NCI-H1092 (cell line): ENCODE measurements at places on chromosomes 12 and 14.
A peak's percentile ranks its signal among the peaks of the same experiment; 100 is the strongest.

GRCh38 chr14:63076488-63076887 lies 31.2 kb upstream of the KCNH5 start:
- DNase-seq: no peak

GRCh38 chr14:20671597-20672283 lies 12.6 kb upstream of the RNASE4 start:
- no peak for DNase-seq

- no peak for DNase-seq
These were observed 69.1 kb downstream of the PPP2R5E start for GRCh38 chr14:63474111-63474510.

DNA sequence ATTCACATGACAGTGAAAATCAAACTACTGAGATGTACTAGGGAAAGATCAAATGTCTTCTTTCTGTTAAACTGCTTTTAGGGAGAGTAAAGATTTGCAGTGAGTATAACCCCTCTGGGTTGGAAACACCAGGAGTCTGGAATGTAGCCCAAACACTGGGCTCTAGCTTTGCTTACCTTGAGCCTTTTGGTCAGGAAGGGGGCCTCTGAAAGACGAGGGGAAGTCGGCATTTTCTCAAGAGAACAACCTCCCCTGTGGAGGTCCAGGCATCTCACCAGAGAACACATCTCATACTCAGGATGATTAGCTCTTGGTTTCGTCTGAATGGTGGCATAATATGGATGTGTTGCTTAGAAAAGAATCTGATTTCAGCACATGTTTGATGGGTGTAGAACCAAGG lies 169.0 kb downstream of the ZFP36L1 start:
- no peak for DNase-seq

GRCh38 chr14:94925416-94926173 lies 155.7 kb upstream of the GSC start:
- no peak for DNase-seq

DNA sequence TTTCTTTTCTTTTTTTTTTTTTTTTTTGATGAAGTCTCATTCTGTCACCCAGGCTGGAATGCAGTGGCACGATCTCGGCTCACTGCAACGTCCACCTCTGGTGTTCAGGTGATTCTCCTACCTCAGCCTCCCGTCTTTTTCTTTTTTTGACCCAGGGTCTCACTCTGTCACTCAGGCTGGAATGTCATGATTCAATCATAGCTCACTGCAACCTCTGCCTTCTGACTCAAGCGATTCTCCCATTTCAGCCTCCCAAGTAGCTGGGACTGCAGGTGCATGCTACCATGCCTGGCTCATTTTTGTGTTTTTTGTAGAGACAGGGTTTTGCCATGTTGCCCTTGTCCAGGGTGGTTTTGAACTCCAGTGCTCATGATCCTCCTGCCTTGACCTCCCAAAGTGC lies 12.0 kb downstream of the FUT8 start:
- DNase-seq: no peak

DNA sequence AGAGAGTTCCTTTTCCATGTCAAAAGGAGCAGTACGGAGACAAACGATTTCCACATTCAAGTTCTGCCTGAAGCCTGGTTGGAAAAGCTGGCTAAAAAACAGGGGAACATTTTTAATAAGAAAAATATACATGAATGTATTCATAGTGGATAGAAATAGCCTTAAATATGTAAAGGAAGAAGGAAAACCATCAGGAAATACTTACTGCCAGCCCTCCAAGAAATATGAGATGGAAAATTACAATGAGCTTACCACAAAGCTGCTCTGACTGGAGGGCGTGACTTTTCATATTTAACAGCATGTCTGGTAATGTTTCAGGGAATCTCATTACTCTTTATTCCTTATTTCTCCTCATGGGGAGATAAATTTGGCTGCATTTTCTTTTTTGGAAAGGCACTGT lies 75.9 kb upstream of the ZDHHC17 start:
- DNase-seq: no peak

DNA sequence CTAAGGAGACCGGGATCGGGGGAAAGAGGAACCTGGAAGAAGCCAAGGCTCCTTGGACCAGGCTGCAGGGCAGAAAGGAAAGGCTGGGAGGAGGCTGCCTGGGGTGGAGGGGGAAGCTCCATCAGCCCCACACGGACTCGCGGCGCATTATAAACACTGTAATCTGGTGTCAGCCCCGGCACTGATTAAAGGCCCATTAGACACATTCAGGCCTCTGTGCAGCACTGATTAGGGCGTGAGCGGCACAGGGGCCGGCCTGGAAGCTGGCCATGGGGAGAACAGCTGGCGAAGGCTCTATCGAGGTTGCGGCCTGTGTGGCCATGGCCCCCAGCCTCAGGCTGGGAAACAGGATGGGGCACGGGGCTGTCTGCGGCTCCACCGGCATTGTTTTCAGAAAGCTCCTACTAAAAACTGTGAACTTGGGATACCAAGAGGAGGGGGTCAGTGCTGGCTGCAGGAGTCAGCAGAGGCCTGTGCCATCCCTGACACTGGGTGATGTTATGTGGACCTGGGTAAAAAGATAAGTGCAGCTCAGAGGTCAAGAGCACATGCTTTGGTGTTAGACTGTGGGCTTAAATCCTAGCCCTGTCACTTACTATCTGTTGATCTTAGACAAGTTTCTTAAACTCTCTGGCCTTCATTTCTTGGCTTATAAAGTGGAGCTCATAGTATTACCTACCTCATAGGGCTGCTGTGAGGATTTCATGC lies 10.6 kb downstream of the ACVRL1 start:
- DNase-seq: no peak

- no peak for DNase-seq
These were observed 1.1 kb upstream of the CATSPERB start for GRCh38 chr14:91732859-91733477.

GRCh38 chr14:21985081-21985480 lies 311.5 kb upstream of the OR4E1 start:
- DNase-seq: no peak

DNA sequence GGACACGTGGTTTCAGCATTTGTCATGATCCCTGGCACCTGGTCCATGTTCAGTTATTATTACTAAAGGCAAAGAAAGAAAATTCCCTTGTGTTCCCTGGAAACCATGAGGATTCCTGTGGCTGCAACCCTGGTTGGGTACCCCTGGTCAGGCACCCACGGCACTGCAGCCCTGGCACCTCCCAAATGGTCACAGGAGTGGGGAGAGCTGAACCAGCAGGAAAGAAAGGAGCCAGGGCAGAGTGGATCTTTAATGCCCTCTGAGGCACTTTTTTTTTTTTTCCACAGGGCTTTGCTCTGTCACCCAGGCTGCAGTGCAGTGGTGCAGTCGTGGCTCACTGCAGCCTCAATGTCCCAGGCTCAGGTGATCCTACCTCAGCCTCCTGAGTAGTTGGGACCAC lies 17.5 kb downstream of the CINP start:
- DNase-seq: no peak

GRCh38 chr14:68510201-68511128 lies 282.4 kb downstream of the ZFP36L1 start:
- no peak for DNase-seq

GRCh38 chr12:50066402-50066801 lies 9.0 kb downstream of the ASIC1 start:
- no peak for DNase-seq

- no peak for DNase-seq
These were observed 63.3 kb downstream of the ZFP36L1 start for GRCh38 chr14:68729556-68729955.

DNA sequence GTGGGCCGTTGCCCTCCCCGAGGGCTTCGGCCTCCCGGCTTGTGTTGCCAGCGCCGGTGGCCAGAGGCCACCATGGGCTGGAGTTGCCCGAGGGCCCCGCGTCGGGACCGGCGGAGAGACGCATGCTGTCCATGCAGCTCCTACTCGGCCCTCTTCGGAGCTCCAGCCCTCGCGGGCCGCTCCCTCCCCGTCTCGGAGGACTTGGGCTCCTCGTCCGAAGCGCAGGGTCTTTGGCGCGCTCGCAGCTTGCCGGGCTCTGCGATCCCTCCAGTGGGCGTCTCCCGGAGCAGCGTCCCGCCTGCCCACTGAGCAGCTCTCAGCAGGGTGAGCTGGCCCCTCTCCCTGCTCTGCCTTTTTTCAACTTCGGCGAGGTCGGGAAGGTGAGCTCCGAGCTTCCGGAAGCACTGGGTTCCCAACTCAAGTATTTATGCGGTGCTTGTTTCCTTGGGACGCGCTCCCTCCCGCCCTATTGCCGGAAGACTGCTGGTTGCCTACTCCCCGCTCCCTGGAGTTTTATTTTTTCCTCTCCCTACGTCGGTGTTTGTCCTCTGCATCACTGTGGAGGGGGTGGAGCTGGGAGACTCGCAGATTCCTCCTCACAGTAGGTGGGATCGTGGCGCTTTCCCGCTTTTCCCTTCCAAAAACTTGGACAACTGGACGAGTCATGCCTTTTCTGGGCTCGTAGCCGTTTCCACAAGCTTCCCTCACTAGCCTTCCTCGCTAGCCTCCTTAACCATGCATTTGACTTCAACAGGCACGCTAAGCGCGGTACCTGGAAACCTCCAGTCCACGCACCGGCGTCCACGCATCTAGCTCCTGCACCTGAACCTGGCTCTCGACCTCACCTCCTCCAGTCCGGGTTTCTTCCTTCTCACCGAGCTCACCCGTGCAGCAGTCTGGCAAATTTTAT lies at the start of gene AVPR1A:
AVPR1A (minus strand) TSS at position 489 of the 910 bp plus-strand sequence; CDS start at position 124, 365 bp downstream.
- DNase-seq: no peak

DNA sequence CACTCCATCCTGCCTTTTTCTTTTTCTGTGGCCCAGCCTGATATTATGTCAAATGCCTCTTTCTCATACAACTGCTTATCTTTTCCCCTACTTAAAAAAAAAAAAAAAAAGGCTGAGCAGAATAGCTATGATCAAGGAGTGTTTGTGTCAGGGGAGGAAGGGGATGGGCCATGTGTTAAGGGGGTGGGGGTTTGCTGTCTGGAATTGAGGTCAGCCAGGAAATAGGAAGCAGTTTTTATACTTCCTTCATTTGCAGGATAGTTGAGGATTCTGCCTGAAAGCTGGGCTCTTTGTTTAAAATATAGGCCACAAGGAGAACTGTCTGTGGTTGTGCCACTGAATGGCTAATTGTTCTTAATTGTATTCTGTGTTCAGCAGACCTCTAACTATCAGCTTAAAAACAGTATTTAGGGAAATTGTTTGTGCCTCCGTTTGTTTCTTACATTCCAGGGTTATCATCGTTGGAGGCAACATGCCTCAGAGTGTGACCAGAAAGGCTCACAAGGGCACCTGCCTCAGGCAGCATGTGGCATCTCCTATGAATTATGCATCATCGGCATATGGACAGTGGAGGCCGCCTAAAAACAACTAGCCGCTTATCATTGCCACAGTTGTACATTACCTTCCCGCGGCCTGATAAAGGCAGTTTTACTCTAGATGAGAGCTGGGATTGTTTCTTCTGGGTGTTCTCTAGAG lies 96.0 kb downstream of the SRGAP1 start:
- peak; percentile 59 for DNase-seq
